ENCODE measurements at places on chromosomes 1 and 21.

DNA sequence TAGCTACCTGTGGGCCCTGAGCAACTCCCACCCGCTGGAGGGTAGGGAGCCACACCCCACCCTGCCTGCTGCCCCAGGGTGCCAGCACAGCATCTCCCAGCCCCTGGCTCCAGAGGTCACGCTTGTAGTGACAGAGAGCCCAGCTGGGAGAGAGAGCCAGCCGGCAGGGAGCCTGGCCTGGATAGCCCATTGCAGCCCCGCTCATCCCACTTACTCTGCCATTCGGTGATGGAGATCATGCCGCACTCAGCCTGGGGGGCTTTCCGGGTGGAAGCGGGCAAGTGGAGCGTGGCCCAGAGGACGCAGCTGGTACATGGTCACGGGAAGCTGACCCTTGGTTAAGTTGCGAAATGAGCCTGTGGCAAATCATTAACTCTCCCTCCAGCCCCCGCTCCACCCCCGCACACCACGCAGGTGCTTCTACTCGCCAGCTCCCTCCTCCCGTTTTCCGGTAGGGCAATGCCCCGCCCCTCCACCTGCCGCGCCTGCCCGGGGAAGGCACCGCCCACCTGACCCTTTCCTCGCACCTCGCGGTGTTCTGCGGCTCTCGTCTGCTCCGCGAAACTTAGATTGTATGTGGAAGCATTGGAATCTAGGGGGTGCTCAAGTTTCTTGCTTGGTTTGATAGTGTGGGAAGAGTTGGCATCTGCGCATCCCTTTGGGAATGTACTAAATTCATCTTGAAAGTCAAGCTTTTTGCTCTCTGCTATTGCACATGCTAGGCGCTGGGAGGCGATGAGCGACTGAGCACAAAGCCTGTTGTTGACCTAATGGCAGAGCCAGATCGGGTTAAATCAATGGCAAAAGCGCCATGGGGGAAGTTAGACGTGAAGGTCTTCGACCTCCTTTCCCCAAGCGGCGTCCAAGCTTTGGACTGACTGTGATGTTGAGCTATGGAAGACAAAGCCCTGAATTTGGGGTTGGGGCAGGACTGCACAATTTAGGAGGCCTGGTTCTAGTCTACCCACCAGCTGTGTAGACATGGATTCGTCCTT is at the start of gene GOLT1A:
GOLT1A (minus strand) TSS at position 321 of the 995 bp plus-strand sequence; CDS start at position 239, 82 bp downstream.
- peak within 1 kb of the TSS; percentile 26 for H3K4me3 ChIP-seq
- no peak within 1 kb of the TSS for H3K27ac ChIP-seq
- H3K4me1 ChIP-seq, result peaks cover 6% of the 10 kb centered on the region
- H3K36me3 ChIP-seq, result no peaks in the 10 kb centered on the region
- DNase-seq, result no peak

GRCh38 chr1:45952072-45952471 is 148.7 kb downstream of the MAST2 start:
- DNase-seq, result no peak
- H3K27ac ChIP-seq, result no peak overlapping the region
- no peaks in the 10 kb centered on the region for H3K27me3 ChIP-seq
- H3K36me3 ChIP-seq, result peaks cover 2% of the 10 kb centered on the region
- peaks cover 25% of the 10 kb centered on the region for H3K4me1 ChIP-seq
- H3K4me3 ChIP-seq, result no peak overlapping the region

GRCh38 chr1:180501865-180502360 is 464 bp downstream of the ACBD6 start:
- peaks cover 47% of the 10 kb centered on the region for H3K4me1 ChIP-seq
- no peaks in the 10 kb centered on the region for H3K36me3 ChIP-seq
- H3K27ac ChIP-seq, result peak overlapping the region; percentile 98
- no peak for DNase-seq
- peak overlapping the region; percentile 96 for H3K4me3 ChIP-seq

- H3K4me3 ChIP-seq, result no peak overlapping the region
- DNase-seq, result no peak
- H3K27me3 ChIP-seq, result no peaks in the 10 kb centered on the region
- H3K27ac ChIP-seq, result peak overlapping the region; percentile 96
- no peaks in the 10 kb centered on the region for H3K36me3 ChIP-seq
- H3K4me1 ChIP-seq, result peaks cover 73% of the 10 kb centered on the region
These were observed 110.7 kb upstream of the ERRFI1 start for GRCh38 chr1:8136766-8137165.

DNA sequence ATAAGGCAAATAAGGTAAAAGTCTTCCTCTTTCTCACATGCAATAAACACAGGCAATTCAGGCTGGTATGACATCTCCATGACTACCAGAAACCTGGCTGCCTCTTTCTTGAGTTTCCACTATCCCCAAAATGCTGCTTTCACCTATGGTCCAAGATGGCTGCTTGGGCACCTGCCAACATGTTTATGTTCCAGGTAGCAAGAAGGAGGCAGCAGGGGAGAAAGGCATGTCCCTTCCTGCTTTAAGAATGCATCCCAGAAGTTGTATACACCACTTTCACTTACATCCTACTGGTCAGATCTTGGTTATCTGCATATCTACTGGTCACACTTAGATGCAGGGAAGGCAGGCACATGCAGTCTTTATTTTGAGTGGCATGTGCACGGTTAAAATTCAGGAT is 19.4 kb upstream of the ACOT11 start:
- no peaks in the 10 kb centered on the region for H3K36me3 ChIP-seq
- peaks cover 3% of the 10 kb centered on the region for H3K27me3 ChIP-seq
- H3K27ac ChIP-seq, result no peak overlapping the region
- H3K4me1 ChIP-seq, result no peaks in the 10 kb centered on the region
- DNase-seq, result peak; percentile 10

GRCh38 chr1:66980745-66981367 is 56.1 kb downstream of the MIER1 start:
- peak overlapping the region; percentile 1 for H3K27ac ChIP-seq
- H3K4me3 ChIP-seq, result no peak overlapping the region
- H3K4me1 ChIP-seq, result peaks cover 4% of the 10 kb centered on the region
- peaks cover 14% of the 10 kb centered on the region for H3K36me3 ChIP-seq
- DNase-seq, result no peak

- no peak for DNase-seq
- H3K27me3 ChIP-seq, result peaks cover 11% of the 10 kb centered on the region
These were observed 39.6 kb upstream of the GRIK3 start for GRCh38 chr1:37073854-37074379.

DNA sequence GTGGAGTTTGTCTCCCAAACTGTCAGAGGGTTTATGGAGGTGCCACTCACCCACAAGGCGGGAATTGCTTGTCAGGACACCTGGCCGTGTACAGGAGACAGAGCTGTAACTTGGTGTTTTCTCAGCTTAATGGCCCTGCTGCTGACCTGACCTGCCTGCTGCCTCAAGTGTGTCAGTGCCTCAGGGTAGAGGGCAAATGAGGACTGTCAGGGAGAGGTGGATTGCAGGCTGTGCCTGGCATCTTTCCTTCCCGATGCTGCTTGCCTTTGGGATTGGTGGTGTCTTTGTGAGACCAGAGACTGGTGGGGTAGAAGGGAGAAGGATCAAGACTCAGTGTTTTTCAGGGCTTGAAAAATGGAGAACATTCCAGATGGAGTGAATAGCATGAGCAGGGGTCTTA is 31.4 kb downstream of the TMEM53 start:
- H3K4me1 ChIP-seq, result peaks cover 30% of the 10 kb centered on the region
- peak overlapping the region; percentile 1 for H3K27ac ChIP-seq
- H3K36me3 ChIP-seq, result peaks cover 22% of the 10 kb centered on the region
- no peaks in the 10 kb centered on the region for H3K27me3 ChIP-seq
- DNase-seq, result no peak
- H3K4me3 ChIP-seq, result no peak overlapping the region

DNA sequence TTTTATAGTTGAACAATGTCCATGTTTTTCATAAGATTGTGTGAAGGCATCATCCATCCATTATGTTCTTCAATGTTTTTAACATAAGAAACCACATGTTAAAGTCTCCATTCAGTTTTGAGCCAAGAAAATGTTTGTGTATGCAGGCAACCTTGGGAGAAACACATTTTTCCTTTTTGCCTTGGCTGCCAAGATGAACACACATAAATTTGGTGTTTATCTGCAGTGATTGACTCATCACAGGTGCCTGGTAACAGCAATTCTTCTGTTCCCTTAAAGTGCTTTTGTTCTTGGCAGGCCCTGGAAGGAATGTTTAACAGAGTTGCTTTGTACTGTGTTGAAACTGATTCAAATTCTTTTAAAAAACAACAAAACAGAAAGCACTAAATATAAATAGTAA is 709.9 kb upstream of the ADGRL4 start:
- H3K4me1 ChIP-seq, result peaks cover 5% of the 10 kb centered on the region
- H3K27ac ChIP-seq, result no peak overlapping the region
- no peak overlapping the region for H3K4me3 ChIP-seq
- H3K36me3 ChIP-seq, result no peaks in the 10 kb centered on the region
- no peaks in the 10 kb centered on the region for H3K27me3 ChIP-seq
- DNase-seq, result no peak

GRCh38 chr21:36330904-36331303 is 10.9 kb downstream of the MORC3 start:
- H3K27me3 ChIP-seq, result no peaks in the 10 kb centered on the region
- peak overlapping the region; percentile 9 for H3K27ac ChIP-seq
- no peak for DNase-seq
- no peak overlapping the region for H3K4me3 ChIP-seq
- H3K36me3 ChIP-seq, result peaks cover 3% of the 10 kb centered on the region
- peaks cover 34% of the 10 kb centered on the region for H3K4me1 ChIP-seq

DNA sequence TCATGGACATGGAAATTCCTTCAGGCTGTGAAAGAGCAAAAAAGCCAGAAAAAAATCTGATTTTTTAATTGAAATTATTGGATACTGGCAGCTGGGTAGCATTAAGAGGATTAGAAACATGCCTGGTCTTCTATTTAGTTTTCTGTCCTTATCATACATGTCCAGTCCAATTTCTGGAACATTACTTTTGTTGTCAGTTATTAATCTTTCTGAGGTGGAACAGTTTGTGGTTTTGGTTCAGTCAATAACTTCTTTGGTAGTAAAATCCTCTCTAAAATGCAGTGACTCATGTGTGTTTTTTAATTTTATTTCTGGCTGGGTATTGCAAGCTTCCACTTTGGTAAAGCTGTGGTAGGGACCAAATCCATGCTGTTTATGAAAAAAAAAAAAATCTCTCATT is 687.0 kb upstream of the ADGRL2 start:
- H3K4me1 ChIP-seq, result peaks cover 26% of the 10 kb centered on the region
- no peaks in the 10 kb centered on the region for H3K36me3 ChIP-seq
- H3K27me3 ChIP-seq, result no peaks in the 10 kb centered on the region
- DNase-seq, result no peak

DNA sequence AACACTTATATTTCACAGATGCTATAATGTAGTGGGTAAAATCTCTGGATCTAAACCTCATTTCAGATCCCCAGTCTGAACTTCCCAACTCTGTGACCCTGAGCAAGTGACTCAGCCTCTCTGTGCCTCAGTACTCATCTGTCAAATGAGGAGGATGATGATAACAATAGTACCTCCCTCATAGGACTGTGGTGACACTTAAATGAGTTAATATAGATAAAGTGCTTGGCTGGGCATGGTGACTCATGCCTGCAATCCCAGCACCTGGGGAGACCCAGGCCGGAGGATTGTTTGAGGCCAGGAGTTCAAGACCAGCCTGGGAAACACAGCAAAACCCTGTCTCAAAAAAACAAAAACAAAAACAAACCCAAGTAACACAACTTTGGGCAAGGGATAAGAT is 4.7 kb upstream of the ECE1 start:
- peaks cover 3% of the 10 kb centered on the region for H3K36me3 ChIP-seq
- H3K27me3 ChIP-seq, result no peaks in the 10 kb centered on the region
- H3K4me3 ChIP-seq, result no peak overlapping the region
- H3K4me1 ChIP-seq, result peaks cover 59% of the 10 kb centered on the region

- H3K36me3 ChIP-seq, result no peaks in the 10 kb centered on the region
- H3K27me3 ChIP-seq, result no peaks in the 10 kb centered on the region
- DNase-seq, result no peak
- H3K4me3 ChIP-seq, result no peak overlapping the region
- H3K27ac ChIP-seq, result no peak overlapping the region
These were observed 268.2 kb upstream of the FOXD3 start for GRCh38 chr1:63054184-63054583.

DNA sequence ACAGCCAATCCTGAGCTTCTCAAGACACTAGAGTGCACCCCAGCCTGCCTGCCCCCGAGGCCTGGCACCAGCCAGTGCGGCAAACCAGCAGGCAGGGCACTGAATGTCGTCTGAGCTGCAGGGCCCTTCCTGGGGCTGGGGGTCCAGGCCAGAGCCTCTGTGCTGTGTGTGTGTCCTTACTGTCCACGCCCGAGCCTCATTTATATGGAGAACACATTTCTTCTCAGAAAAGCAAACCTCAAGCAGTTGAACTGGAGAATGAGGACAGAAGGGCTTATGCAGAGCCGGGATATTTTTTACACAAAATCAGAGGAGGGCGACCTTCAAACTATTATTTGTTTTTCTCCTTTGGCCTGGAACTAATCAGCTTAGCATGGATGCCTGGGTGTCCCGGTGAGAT is 52.7 kb downstream of the POFUT2 start:
- H3K27ac ChIP-seq, result no peak overlapping the region
- H3K4me3 ChIP-seq, result no peak overlapping the region
- peak; percentile 86 for DNase-seq
- peaks cover 3% of the 10 kb centered on the region for H3K36me3 ChIP-seq
- H3K27me3 ChIP-seq, result no peaks in the 10 kb centered on the region
- no peaks in the 10 kb centered on the region for H3K4me1 ChIP-seq

DNA sequence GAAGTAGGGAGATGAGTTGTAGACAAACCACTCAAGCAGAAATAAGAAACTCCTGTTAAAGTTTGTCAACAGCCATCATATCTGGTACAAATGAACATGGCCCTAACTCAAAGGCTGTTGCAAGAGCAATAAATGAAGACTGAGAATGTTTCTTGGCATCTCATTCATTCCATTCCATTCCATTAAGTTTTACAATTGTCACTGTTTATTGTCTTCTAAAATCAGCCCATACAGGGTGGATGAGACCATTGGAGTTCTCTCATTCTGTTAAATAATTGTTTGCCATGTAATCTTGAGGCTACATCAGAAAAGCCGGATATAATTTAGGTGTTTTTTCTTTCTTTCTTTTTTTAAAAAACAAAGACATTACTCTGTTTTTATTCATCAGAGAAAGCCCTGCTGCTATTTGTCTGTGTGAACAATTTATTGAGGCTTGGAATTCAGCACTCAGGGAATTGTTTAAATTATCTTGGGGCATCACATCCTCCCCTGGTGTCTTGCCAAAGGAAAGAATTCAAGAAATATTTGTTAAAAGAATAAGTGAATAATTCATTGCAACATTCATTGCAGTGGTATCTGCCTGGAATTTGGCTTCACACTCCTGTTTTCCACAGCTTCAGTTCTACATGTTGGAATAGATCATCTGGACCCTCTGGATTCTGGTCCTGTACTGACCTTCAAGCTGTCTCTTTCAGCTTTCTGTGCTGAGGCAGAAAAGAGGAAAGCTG is 604.5 kb downstream of the PLPP3 start:
- H3K36me3 ChIP-seq, result peaks cover 4% of the 10 kb centered on the region
- peak overlapping the region; percentile 29 for H3K27ac ChIP-seq
- no peak for DNase-seq
- H3K4me3 ChIP-seq, result no peak overlapping the region
- H3K4me1 ChIP-seq, result peaks cover 32% of the 10 kb centered on the region

GRCh38 chr1:178124115-178124514 is 30.2 kb downstream of the RASAL2 start:
- peaks cover 79% of the 10 kb centered on the region for H3K4me1 ChIP-seq
- H3K27ac ChIP-seq, result no peak overlapping the region
- H3K27me3 ChIP-seq, result no peaks in the 10 kb centered on the region
